ENCODE measurements at places on chromosomes 5 and 9.

DNA sequence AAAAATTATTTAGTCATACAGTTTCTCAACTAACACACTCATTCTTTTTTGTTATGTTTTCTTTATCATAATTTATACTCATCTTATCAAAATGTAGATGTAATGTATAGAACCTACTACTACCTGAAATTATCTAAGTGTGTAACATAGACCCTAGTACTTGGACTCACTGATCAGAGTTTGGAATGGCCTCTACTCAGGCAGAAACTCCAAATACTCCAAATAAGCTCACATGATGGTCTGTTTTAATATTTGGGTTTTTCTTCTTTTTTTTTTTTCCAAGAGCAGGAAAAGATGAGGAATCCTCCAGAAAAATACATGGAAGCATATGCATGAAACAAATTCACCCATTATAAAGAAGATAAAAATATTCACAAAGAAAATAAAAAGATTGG is 126.3 kb downstream of the PDE4D start:
- DNase-seq, result no peak

- DNase-seq, result no peak
Measured at GRCh38 chr9:110170357-110171257, 37.4 kb downstream of the C9orf152 start.

- DNase-seq, result no peak
Measured at GRCh38 chr9:373759-374206, 159.1 kb downstream of the DOCK8 start.

GRCh38 chr9:114684036-114684435 is 2.0 kb upstream of the TEX48 start:
- no peak for DNase-seq

DNA sequence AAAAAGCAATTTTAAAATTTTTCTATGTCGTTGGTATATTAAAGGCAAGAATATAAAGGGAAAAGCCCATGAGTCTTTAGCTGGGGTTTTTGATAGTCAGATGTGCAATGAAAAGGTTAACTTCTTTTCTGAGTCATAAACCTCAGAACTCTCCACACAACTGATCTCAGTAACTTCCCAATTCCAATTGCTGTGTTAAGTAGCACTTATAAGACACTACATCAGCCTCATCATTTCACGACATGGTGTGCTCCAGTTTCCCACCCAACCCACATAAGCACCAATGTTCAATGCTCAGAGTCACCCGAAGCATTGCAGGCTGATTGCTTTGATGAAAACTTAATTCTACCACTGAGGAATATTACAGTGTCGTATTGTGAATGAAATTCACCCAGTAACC is 155.8 kb downstream of the TSSK1B start:
- DNase-seq, result no peak

GRCh38 chr9:5529683-5530221 is 19.4 kb downstream of the PDCD1LG2 start:
- DNase-seq, result no peak

DNA sequence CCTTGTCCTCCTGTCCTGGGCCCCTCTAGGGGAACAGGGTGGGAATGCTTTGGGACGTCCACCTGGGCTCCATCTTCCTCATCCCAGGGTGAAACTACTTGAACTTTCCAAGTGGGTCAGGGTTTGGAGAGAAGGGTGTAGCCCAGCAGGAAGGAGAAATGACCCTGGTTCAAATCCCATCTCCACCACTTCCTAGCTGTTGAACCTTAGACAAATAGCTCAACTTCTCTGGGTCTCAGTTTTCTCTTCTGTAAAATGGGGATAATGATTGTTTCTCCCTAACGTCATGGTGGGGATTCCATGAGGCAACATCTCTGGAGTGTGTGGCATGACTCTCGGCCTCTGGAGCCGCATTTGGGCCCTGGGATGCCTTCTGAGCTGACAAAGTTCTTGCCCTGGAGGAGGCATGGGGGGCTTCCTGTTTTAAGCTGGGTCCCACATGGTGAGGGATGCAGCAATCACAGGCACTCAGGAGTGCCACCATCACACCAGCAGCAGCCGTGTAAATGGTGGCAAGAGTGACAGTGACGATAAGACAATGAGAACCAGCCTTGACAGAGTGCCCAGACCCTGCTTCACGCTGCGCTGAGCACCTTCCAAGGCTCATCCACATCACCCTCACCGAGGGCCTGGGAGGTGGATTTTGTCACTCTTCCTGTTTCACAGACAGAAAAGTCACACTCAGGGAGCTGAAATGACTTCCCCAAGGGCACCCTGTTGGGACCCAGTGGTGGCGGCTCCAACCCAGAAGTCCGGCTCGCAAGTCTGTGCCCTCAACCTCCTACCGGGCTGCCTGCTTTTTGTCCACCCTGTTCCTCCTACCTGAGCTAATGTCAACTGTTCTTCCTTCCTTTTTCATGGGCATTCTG is 69.5 kb upstream of the IER5L start:
- no peak for DNase-seq

DNA sequence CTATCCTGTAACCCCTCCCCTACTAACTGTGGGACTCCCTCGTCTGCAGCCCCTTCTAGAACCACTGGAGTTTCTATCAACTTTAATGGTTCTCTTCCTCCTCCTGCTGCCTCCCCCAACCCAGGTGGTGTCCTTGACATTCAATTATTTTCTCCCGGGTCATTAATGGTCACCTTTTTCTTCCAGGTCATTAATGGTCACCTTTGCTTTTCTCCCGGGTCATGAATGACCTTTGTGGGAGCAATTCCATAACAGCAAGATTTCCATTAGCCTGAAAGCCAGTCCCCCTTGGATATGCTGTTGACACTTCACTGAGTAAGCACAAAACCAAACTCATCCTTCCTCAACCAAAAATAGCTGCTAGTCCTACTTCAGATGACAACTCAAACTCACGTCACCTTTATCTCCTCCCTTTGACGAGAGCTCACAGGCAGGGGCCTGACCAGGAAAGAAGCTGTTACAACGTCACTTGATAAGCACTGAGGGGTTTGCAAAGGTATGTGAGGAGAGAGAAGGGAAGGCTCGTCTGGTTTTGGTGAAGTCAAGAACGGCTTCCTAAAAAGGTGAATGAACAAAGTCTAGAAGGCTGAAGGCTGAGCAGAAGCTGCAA is 10.9 kb downstream of the CCDC127 start:
- no peak for DNase-seq

- DNase-seq, result no peak
Measured at GRCh38 chr9:97319395-97319794, 11.9 kb downstream of the CCDC180 start.

DNA sequence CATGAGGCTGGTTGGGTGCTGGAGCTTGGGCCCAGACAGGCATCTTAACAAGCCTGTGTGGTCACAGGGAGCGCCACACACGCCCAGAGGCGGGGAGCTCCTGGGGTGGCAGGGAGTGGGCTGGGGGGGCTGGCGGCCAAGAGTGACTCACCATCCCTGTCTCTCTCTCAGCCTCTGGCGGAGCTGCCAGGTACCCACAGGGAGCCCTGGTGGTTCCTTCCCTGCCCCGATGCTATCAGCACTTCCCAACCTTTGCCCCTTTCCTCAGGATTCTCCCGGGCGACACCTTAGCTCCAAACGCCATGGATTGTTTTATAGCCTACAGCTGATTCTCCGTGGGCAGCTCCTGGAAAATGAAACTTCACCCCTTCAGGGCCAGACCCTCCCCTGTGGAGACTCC is 5.5 kb downstream of the SLC9A3 start:
- DNase-seq, result no peak

- DNase-seq, result no peak
Measured at GRCh38 chr5:35899800-35900199, 38.6 kb downstream of the CAPSL start.

DNA sequence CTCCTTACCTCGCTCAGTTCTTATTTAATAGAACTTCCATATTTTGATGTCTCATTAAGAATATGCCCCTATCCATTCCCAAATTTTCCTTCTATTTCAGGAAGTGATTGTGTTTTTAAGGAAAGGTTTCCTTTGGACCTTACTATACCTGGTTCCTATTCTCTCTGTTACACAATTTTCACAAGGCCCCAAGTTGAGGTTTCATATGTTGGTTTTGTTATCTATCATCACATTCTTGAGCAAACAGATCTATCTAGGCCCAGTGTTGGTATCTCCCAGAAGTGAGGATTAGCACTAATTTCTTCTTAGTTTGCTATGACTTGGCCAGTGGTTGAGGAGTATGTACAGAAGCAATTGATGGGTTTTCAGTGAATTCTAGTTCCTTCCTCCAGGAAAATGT is 41.5 kb downstream of the ALG2 start:
- DNase-seq, result no peak

DNA sequence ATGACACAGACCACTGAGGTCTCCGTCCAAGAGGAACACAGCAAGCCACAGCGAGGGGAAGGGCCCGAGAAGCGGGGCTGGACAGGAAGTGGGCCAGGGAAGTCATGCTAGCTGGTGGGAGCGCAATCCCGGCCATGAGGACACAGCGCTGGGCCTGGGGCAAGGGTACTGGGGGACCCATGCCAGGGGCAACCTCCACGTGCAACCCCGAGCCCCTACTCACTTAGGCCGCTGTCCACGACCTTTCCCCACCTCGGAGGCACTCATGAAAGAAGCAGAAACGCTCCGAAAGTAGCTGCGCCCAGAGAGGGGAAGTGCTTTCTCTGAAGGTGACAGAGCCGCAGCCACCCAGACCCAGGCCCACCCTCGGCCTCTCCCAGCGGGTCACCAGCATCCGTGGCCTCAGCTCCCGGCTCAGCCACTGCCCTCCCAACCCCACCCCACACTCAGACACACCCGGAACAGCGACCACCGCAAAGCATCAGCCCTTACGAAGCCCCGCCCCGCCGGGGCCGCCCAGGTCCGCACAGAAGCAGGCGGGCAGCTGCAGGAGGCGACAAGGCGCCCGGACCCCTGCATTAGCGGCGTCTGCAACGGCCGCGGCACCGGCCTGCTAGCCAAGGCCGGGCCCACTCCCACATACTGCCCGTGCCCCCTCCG is 782 bp downstream of the BICD2 start:
- no peak for DNase-seq

DNA sequence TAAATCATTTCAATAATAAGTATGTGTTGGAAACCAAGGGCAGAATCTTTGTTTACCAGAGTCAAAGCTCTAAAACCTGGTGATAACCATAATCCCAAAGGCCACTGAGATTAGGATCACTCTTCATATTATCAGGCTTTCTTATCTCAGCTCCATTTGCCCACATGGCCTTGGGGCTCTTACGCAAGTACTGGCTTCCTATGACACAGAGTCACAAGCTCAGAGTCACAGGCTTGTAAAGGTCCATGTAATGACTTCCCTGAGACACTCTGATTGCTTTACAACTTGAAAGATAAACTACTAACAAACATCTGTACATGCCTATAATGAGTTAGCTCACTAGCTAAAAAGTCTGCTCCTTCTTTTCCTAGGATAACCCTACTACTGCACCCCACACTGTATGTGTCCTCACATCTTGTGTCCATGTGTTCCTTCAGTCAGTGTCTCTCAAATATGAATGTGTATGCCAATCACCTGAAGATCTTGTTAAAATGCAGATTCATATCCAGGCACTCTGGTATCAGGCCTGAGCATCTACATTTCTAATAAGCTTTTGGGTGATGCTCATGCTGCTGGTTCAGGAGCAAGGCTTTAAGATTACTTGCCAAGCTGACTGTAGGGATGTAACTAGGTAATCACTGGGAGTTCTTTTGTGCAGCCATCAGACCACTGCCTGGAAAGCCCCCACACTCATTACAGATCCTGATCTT is 28.4 kb downstream of the SEMA6A start:
- DNase-seq, result no peak

DNA sequence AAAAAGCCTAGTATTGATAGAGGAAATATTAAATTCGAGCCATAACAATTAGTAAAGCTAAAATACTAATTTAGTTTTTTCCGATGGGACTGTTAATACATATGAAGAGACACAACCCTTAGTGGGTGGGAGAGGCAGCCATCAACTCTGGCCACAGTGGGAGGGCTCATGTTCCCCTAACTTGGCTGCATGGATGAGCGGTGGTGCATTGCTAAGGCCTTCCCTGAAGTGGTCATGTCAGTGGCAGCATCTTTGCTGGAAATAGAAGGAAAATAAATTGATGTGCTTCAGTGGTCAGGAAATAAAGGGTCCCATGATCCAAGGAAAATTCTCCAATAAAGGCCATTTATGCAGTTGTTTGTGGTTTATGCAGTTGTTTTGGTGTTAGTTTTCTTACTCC is 33.9 kb upstream of the F2RL2 start:
- no peak for DNase-seq

GRCh38 chr9:78863531-78863930 is 566.6 kb downstream of the PSAT1 start:
- DNase-seq, result no peak
